ENCODE measurements at places on chromosomes 11 and 22.
A peak's percentile ranks its signal among the peaks of the same experiment; 100 is the strongest.

DNA sequence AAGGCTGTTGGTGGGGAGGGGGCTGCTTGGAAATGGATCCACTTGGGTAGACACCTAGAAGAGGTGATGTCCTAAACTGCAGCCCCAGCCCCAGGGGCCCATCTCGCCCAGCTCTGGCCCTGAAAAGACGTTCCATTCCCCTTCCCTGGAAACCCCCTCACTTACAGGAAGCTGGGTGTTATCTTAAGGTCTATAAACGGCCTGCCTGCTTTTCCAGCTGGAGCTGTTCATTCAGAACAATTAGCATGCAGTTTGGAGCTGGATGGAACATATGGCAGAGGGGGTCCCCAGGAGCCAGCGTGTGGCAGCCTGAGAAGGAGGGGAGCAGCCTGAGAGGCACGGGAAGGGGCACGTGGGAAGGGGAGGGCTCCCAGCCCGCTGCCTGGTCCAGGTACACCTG lies 139.6 kb downstream of the PKNOX2 start:
- DNase-seq, result no peak

- peak; percentile 17 for DNase-seq
Observed at GRCh38 chr22:37806409-37807333, 1.1 kb upstream of the GCAT start.

- DNase-seq, result no peak
Observed at GRCh38 chr11:35083431-35084238, 55.3 kb upstream of the CD44 start.

- DNase-seq, result no peak
Observed at GRCh38 chr11:1488575-1489180, 2.1 kb upstream of the MOB2 start.

GRCh38 chr11:130123414-130124040 lies 36.1 kb upstream of the ST14 start:
- no peak for DNase-seq

- DNase-seq, result no peak
Observed at GRCh38 chr11:2137202-2138067, 1.8 kb downstream of the IGF2 start.

- no peak for DNase-seq
Observed at GRCh38 chr11:32985600-32985999, 30.1 kb upstream of the DEPDC7 start.

GRCh38 chr11:62373464-62374119 lies 36.3 kb downstream of the ASRGL1 start:
- DNase-seq, result no peak

DNA sequence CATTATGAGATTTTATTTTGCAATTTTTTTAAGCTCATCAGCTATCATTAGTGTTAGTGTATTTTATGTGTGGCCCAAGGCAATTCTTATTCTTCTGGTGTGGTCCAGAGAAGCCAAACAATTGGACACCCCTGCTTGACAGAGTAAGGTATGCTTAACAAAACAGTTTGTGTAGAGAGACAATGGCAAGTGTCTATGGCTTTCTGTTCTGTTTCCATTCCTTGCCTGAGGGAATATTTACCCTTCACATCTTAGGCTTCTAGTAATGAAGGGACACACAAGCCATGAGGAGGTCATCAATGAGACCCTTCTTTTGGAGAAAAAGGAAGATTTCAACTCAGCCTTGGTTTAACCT lies 1278.4 kb upstream of the TENM4 start:
- DNase-seq, result no peak

GRCh38 chr22:19354201-19354600 lies 62.7 kb upstream of the CLTCL1 start:
- DNase-seq, result no peak

DNA sequence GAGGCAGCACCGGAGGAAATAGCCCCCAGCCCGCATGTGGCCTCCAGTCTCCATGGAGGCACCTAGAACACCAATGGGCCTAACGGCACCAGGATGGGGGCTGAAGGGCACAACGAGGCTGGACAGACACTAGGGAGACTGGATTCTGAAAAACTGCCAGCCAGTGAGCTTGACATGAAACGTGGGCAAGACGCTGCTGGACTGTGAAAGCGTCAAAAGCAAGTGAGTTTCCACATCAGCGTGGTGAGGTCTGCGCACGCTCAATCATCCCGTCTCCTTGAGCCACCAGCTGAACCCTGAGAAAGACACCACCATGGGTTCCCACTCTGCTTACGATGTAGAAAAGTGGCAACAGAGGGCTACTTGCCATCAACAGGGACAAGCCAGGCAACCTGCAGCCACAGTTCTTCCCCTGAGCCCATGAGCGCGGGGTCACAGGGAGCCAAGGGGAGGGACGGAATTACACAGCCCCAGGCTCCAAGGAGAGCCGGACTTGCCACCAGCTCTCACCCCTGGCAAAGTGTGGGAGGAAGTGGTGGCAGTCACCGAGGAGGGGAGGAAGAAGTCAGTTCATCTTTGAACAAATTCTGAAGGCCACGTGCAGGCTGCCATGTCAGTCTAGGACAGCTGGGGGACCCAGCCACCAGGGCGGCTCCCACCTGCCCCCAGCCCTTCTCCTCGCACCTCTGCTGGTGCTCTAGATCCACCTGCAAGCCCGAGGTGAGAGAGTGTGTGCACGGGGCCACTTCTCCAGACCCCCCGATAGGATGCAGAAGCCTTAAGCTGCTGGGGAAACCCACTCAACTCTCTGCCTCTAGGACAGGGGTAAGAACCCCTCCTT lies 131.1 kb downstream of the MPPED1 start:
- no peak for DNase-seq
